ENCODE measurements at places on chromosomes 7 and 10. TPM values are rescaled to one million over a fixed set of nuclear protein-coding genes. Genes with fewer than 3 reads are reported as not detected.

GRCh38 chr10:52332815-52333214 is 18.7 kb downstream of the DKK1 start:
- no peak for DNase-seq

GRCh38 chr10:76155961-76156360 is 724.5 kb downstream of the LRMDA start:
- no peak for DNase-seq

- DNase-seq: no peak
Observed at GRCh38 chr7:128424686-128425275, 15.0 kb upstream of the IMPDH1 start.

Gene CCDC172
- total RNA-seq: not detected

Gene ATRNL1
- total RNA-seq: not detected
